NCI-H748 treated with DMSO at 0.1 percent for 48 hours (cell line): ENCODE measurements at places on chromosomes 6 and 20.

- no peak for DNase-seq
Measured at GRCh38 chr20:48492715-48493070, 335.1 kb downstream of the PREX1 start.

GRCh38 chr6:126063512-126064146, 77.3 kb downstream of the TRMT11 start:
- DNase-seq = no peak

GRCh38 chr6:7114744-7115458, 7.1 kb downstream of the RREB1 start:
- DNase-seq = no peak

DNA sequence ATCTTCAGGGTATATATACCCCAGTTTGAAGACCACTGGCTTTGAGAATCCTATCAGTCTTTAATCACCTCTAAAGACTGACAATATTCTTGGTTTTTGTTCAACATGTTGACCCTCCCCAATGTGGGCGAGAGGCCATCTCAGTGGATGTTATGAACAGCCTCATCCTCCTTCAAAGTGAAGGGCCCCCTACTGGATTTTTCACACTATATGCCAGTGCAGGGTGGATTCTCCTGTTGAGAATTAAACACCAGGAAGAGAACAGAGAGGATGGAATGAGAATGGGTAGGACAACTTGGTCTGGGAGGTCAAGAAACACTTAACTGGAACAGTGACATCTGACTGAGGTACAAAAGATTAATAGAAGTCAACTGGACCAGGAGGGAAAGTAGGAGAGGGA, 327.1 kb downstream of the MAFB start:
- DNase-seq = no peak

- no peak for DNase-seq
Measured at GRCh38 chr6:348860-349396, 42.6 kb upstream of the IRF4 start.

GRCh38 chr6:116349216-116349615, 21.5 kb upstream of the DSE start:
- DNase-seq = no peak

GRCh38 chr6:167350275-167350696, 25.4 kb downstream of the TTLL2 start:
- DNase-seq = no peak

DNA sequence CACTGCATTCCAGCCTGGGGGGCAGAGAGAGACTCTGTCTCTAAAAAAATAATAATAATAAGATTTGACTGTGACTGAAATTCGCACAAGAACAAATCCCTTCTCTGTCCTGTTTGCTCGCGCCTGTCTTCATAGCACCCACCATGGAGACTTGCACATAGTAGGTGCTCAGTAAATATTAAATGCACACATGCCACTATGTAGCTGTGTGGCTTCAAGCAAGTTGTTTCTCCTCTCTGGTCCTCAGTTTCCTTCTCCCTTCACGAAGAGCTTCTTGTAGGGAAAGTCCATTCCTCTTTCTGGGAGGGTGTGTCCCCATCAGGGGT, 15.4 kb upstream of the PTGIS start:
- DNase-seq = no peak

DNA sequence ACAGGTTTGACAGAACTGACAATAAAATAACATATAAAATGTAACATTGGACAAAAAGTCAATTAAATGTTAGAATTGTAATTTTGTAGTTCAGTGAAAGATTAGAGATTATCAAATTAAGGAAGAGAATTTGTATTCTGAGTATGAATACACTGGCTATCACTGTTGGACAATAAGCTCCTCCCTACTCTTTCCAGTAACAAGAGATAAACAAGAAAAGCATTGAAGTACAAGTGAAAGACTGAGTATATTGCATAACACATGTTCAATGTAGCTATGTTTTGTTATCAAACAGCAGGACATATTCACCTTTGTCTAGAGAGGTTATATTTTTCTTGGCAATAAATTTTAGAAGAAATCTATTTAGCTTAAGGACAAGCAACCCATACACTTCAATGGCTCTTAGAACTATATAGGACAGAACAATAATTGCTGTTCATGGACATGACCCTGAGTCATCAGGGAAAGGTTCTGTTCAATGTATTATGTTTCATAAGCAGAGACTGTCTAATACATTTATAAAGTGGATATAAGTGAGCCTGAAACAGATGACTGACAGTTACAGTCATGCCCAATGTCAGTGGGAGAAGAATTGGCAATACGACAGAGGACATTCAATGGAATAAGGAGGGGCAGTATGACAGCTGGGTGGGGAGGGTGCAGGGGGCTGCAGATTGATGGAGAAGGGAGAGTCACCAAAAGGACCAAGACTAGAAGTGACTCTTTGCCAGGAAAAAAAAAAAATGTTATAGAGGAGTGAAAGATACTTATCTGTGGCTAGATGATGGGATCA, 520.4 kb downstream of the FRK start:
- no peak for DNase-seq

GRCh38 chr6:45702849-45703739, 312.6 kb downstream of the CLIC5 start:
- no peak for DNase-seq

DNA sequence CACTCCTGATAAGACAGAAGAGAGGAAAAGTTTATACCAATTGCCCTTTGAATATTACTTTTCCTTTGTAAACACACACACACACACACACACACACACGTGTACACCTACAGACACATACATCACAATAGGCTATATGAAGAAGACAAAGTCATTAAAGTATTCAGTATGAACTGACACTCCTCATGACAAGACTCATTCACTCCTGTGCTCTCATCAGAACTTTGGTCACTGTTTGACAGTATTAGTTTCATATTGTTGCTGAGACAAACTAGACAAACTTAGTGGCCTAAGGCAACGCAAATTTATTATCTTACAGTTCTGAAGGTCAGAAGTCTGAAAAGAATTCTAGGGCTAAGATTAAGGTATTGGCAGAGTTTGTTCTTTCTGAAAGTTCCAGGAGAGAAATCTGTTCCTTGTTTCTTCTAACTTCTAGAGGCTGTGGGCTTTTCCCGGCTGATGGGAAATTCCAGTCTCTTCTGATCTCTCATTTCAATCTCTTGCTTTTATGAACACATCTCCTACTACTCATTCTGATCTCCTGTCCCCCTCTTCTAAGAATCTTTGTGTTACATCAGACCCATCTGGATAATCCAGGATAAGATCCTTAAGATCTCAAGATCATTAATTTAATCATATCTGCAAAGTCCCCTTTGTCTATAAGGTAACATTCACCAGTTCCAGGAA, 171.3 kb downstream of the HACE1 start:
- DNase-seq = no peak

- no peak for DNase-seq
Measured at GRCh38 chr6:170187669-170188566, 103.0 kb downstream of the DLL1 start.

GRCh38 chr6:35409245-35409644, 42.9 kb upstream of the FANCE start:
- no peak for DNase-seq

DNA sequence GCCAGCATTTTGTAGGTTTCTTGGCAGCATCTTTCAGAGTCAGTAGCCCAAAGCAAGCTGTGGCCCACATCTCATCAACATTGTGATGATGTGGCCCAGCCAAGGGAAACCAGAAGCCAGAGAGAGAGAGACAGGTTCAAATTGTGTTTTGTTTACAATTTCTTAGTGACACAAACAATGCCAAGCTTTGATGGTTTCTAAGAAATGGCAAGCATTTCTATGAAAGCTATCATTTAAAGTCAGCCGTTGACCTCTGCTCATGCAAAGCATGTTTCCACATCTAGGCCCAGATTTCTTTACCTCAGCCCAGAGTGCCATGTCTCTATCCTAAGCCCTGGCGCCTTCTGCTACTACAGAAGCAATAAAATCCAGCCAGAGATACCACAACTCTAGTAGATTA, 32.9 kb downstream of the GCM1 start:
- no peak for DNase-seq

- DNase-seq = no peak
Measured at GRCh38 chr20:60900618-60901017, 351.4 kb upstream of the CDH4 start.

GRCh38 chr20:9503526-9504245, 10.7 kb upstream of the LAMP5 start:
- peak; percentile 32 for DNase-seq

GRCh38 chr6:6058054-6058444, 51.3 kb upstream of the NRN1 start:
- DNase-seq = no peak

GRCh38 chr20:45925821-45926506, 8.5 kb upstream of the PCIF1 start:
- DNase-seq = no peak

DNA sequence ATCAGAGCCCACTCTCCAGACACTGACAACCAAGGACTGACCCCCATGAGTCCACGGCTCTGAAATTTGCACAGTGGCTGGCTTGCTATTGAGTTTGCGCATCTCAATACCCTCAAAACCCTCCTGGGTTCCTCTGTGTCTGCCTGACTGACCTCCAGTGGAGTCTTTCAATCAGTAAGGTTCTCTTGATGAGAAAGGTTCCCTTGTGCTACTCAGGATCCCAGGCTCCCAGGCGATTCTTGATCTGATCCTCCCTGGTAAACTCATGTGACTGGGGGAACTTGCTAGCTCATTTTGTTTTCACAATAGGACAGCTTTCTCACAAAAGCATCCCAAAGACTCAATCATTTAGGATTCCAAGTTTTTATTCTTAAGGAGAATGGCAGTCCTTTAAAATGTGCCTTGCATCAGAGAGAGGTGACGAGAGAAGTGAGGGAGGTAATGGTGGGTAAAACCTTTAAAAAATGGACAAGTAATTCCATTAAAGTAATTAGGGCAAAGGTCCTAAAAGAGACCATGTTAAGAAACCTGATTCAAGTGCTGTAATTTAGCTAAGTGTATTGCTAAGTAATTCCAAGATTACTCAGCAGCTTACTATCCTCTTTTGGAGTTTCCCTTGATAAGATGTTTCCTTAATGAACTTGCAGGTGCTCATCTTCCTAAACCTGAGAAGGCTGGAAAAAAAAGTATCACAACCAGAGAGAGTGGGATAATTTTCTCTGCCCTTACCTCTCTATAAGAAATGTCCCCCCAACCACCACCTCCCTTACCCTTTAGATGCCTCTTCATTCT, 304.7 kb upstream of the SGK1 start:
- DNase-seq = no peak

DNA sequence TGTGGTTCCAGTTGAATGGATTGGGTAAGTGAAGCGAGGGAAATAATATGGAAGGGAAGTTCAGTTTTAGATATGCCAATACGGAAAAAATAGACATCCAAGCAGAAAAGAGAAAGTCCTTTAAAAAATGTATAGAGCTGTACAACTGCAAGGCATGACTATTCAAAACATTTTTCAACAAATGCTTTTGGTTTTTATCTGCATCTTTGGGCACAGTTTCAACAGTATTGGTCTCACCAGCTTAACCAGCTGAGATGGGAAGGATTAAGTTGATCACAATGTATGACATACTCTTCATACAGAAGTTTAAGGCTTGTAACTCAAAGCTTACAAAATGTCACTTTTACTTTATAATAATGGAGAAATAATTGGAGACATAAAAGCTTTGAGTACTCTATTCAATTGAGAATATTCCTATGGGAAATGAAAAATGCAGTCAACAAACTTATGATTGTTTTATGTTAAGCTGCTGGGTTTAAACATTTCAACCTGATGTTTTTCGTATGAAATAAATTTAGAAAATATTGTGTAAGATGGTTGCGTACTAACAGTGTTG, 16.3 kb upstream of the UTRN start:
- DNase-seq = no peak

- no peak for DNase-seq
Measured at GRCh38 chr6:116291701-116292396, 12.1 kb upstream of the TSPYL1 start.

DNA sequence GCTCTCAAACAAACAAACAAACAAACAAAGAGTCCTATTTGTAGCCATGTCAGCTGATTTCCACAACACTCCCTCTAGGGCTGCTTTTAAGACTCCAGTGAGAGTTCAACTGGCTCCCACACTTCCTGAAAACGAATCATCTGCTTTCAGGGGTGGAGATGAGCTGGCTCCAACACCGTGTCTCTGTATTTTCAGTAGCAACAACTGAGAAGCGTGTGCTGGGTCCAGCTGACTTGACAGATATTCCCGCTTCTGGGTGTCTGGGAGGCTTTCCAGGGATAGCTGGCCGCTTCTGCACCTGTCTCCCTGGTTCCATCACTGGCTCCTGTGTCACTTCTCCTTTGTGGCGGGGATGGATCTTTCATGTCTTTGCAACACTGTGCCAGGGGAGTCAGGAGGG, 272.5 kb upstream of the SOX4 start:
- DNase-seq = no peak

GRCh38 chr6:4608361-4609115, 167.7 kb upstream of the CDYL start:
- no peak for DNase-seq

DNA sequence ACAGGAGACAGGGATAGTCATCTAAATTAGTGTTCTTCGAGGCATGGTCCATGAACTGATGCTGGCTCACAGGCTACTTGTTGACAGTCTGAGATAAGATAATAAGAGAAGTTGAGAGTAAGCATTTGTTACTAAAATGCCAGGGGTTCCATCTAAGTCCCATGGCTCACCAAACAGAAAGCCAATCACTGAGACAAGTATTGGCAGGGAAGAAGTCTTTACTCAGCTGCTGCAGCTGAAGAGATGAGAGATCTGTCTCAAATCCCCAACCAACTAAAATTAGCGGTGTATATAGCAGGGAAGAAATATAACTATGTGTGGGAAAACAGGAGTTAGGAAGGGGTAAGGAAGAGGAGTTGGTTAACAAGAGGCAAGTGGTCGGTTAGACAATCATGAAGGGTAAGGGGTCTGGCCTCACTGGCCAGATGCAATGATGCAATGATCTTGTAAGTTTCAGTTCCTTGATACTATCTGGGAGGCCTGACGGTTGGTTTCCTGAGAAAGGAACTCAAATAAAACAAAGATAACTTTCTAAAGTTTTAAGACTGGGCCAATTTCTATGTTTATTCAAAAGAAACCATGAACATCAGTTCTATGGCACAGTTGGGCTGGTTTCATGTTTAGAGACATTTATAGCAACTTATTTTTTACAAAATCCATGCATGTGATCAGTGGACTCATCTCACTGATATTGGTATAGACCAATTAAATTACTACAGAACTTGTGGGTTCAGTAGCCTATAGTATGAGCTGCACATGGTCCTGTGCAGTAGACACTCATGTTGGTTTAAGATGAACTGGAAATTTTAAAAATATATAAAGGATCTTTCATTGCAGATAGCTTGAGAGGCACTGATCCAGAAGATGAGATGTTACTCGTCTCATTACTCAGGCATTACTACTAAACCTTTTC, 9.9 kb upstream of the HEBP2 start:
- DNase-seq = no peak

- DNase-seq = no peak
Measured at GRCh38 chr6:6575143-6575542, 13.4 kb upstream of the LY86 start.

DNA sequence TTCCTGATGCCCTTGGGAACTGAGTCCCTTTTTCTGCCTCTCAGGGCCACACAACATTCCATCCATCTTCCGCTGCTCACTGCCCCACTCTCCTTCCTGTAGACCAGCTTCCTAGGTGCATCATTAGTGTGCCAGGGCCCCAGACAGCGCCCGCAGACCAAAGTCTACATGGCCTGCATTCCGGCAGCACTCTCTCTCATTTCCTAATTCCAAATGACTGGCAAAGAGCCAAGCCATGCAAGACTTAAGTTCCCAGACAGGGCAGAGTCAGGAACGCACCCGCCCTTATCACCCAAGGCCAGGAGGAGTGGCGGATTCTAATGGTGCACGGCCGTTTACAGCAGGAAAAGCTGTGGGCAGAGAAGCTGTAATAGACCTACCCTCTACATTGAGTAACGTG, 159.8 kb upstream of the ARID1B start:
- no peak for DNase-seq

GRCh38 chr6:168029459-168030217, 32.2 kb downstream of the KIF25 start:
- no peak for DNase-seq
